ENCODE measurements at places on chromosomes 4 and X.

DNA sequence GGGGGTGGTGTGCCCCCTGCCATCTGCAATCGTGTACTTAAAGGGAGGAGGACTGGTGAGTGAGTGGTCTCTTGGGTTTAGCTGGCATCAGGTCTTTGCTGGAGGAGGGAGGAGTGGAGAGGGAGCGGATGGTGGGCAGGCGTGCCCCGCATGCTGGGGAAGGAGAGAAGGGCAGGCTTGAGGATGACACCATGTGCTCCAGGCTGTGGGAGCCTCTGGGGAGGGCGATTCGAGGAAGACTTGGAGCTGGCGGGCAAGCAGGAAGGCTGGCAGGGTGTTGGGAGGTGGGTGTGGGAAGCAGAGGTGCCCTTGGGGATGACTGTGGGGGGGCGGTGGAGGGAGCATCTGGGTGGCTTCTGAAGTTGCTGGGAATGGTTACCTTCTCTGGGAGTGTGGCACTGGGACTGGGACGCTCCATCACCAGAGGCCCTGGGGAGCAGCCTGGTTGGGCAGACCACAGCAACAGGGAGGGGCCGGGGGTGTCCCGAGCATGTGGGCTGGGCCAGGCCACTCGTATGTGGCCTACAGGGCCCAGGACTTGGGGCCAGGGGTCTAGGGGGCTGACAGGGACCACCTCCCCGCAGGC is 30.8 kb upstream of the AFAP1 start:
- DNase-seq = no peak

DNA sequence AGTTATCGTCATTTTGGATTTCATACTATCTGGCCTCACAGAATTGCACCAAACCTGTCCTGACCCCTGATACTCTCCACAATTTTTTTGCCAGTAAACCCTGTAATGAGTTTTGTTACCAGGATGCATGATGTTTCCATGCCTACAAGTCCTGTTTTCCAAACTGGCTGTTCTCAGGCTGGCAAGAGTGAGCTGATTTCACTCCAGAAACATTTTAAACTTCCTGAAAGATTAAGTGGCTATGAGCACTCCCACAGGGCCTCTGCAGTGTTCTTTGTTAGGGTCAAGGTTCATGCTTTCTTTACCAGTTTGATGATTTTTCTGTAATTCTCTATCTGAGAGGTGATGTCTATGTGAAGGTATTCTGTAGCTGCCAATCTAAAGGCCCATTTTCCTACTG is 31.7 kb upstream of the PDLIM3 start:
- DNase-seq = no peak

DNA sequence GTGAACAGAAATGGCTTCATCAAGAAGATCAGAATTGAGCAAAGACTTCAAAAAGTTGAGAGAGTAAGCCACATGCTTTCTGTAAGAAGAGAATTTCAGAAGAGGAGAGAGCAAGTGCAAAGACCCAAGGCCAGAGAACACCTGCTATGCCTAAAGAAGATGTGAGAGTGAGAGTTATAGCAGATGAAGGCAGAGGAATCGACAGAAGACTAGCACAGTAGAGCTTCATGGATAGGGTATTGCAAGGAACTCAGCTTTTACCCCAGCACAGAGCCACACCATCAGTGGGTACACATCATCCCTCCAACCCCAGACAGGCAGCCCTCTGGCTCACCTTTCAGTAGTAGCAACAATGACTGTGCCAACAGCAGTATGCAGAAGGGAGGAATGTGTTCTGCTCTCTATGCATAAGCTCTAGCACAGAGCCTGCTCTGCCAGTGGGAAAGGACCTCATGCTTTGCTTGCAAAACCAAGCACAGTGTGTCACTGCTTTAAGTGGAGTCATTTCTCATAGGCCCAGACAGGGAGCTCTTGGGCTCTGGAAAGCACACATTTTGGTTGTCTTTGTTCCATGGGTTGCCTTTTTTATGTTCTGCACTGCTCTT is 318.6 kb downstream of the NAF1 start:
- DNase-seq = no peak

- no peak for DNase-seq
These were observed 150.7 kb upstream of the INTU start for GRCh38 chr4:127482049-127482448.

- DNase-seq = no peak
These were observed 129.6 kb upstream of the HCCS start for GRCh38 chrX:10981506-10981905.

DNA sequence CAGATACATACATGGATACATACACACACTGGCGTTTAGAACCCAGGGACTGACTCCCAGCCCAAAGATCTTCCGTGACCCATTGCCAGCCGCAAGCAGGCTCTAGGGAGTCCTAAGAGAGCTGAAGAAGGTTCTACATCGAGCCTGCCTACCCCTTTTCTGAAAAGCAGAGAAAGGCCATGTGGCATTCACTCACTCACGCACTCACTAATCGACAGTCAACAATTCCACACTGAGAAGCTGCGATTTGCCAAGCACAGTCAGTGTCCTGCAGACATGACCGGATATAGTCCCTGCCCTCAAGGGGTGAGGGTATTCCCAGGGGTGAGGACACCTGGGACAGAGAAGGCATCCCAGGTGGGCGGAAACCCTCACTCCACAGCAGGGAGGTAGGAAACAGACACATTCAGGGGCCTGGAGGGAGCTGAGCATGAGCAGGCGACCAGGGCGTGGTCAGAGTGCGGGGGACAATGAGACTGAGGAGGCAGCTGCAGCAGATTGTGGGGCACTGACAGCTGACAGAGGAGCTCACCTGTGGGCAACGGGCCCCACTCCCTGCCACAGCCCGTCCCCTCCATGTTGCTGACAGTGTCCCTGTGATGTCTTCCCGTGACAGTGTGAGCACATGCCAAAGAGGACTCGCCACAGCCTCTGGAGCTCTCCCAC is 13.2 kb upstream of the MAN2B2 start:
- DNase-seq = no peak

DNA sequence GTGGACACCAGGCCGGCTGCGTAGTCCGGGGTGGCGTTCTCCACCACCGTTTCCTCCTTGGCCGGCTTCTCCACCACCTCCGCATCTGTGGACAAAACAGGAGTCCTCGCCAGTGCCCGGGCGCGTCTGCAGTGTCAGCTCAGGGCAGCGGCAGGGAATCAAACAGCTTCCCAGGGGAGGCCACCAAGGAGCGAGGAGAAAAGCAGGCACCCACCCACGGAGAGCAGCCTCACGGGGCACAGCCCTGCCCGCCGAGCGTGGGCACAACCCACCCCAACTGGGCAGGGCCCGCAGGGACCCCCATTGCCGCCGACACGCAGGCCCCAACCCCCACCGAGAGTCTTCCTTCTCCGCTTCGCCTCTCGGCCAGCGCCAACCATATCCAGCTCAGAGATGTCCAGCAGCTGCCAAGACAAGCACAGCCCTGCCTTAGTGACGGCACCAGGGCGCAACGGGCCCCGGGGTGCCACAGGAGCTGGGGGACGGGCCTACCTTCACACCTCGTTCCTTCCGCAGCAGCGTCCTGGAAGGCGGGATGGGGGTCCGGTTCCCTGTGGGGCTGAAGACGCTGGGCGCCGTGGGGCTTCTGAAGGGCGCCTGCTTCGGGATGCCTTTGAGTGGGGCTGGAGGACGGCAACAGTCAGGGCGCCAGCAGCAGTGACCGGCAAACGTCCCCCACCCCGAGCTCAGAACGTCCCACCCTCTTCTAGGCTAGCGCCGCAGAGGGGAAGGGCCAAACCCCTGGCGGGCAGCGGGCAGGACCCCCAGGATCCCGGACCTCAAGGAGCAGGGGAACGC is 22.8 kb downstream of the NELFA start:
- DNase-seq = no peak

DNA sequence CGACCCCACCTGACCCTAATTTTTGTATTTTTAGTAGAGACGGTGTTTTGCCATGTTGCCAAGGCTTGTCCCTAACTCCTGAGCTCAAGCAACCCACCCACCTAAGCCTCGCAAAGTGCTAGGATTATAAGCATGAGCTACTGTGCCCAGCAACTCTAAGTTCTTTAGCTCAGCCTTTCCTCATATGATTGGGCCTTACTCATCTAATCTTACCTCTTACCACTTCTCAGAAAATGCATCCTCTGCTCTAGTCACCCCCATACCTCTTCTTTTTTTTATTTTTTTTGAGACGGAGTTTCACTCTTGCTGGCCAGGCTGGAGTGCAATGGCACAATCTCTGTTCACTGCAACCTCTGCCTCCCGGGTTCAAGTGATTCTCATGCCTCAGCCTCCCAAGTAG is 35.6 kb upstream of the UGDH start:
- DNase-seq = no peak

GRCh38 chrX:49066278-49066677 is 7.5 kb downstream of the CCDC120 start:
- no peak for DNase-seq

Data from left lobe of liver (tissue), 2 donors.